ENCODE measurements at places on chromosomes 7 and 10. TPM values are rescaled to one million over a fixed set of nuclear protein-coding genes. Genes with fewer than 3 reads are reported as not detected.

GRCh38 chr10:34638406-34639054, 176.6 kb downstream of the PARD3 start:
- peak; percentile 92 for DNase-seq

MYO3A gene
- total RNA-seq, result 0.84 TPM

GJD4 gene
- total RNA-seq, result not detected

DUSP5 gene
- total RNA-seq, result 10.4 TPM

Data from aorta (tissue), 5 donors.